ENCODE measurements at places on chromosomes 7 and 10.

DNA sequence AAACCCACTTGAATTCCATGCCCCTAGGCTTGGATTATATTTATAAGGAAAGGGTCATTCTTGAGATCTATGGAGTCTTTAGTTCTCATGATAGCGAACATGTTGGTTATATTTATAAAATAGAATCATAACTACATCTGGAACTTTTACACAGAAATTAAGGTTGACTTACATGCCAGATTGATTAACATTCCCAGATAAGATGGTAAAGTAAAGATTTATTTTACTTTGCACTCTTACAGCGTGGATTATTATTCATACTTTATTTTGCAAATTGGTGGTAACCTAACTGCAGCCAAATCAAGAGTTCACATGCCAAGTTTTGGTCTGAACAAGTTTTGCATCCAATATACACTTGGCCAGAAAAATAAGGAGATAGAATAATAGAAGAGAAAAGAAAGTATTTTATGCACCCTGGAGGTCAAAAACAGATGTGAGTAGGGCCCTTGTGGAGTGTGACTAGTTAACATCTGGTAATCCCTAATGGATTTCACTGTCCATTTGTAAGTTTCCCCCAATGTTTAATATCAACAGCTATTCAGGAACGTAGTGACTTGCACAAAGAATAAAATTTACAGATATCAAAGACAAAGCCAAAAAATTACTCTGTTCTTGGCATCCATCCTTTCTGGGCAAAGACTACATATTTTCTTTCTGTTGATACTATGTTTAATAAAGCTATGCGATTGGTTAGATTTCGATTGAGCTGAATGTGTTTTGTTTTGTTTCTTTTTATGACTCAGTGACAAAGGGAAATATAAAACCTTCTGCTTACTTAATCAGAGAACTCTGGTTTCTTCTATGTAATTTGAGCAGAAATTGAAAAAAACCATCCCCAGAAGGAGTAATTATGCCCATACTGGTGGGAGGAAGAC is 10.1 kb upstream of the TMEM26 start:
- DNase-seq = no peak

- DNase-seq = no peak
These were observed 15.9 kb downstream of the HYCC1 start for GRCh38 chr7:22997871-22998518.

DNA sequence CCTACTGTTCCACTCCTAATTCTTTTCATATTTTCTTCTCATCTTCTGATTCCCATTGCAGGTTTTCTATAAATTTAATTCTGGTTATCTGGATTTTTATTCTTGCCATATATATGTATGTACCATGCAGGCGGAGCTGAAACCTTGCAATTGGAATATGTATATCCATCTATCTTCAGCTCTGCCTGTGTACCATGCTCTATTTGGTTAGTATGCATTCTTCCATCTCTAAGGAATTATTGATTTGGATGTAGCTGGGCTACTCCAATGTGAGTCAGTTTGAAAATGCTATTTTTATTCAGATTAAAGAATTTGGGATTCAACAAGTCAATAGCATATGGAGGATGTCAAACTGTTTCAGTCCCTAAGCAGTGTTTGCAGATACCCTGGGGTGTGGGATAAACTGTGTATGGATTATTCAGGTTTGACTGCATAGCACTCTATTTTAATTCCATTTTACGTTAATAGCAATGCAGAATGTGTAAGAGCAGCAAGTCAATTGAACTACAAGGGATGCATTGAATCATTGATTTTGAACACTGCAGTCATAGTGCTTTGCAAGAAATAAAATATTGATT is 528.1 kb upstream of the FZD8 start:
- DNase-seq = no peak

- peak; percentile 45 for DNase-seq
These were observed 10.4 kb downstream of the TACR2 start for GRCh38 chr10:69406302-69406811.

DNA sequence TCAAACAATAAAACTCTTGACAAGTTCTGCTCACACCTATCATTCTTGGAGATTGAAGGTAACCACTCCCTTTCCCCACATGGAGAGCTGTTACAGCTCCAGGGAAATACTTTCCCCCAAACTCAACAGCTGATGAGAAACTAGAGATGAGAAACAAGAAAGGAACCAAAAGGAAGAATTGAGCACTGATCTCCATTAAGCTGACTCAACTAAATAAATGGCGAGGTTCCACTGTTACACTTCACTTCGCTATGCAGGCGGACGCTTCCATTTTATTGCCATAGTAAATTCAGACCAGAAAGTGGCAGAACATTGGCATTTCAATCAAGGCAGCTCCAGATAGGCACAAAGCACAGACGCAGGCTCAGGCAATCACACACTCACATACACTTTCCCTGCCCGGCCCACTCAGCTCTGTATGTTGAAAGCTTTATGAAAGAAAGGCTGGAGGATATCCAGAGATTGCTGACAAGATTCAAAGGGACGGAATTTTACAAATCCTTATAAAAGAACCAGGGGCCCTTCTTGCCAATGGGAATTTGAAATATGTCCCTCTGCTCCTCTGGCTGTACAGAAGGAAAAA is 11.5 kb upstream of the YAE1 start:
- no peak for DNase-seq

GRCh38 chr7:96184783-96185182 is 137.1 kb downstream of the SLC25A13 start:
- DNase-seq = no peak

GRCh38 chr7:46168671-46169383 is 247.8 kb upstream of the IGFBP3 start:
- DNase-seq = no peak

DNA sequence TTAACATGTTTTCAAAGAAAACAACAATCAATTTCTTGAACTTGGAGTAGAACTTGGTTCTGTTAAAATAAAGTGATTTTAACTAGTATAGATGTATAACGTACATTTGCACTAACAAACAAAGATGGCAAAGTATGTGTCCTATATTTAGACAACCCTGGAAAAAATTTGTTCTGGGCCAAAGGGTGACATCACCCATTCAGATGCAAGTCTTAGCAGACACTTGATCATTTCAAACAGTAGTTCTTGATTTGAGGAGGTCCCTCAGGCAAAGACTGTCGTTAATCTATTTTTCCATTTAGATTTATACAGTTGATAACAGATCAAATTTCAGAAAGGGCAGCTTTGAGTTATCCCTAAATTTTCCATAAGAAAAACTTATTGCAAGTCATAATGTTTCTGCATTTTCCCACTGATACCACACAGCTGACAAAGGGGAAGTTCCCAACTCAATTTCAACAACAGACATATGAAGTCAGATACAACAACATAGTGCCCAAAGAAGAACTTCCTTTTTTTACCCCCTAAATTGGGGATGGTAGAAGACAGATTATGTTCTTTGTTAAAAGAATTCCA is 5.2 kb downstream of the NMT2 start:
- DNase-seq = no peak

DNA sequence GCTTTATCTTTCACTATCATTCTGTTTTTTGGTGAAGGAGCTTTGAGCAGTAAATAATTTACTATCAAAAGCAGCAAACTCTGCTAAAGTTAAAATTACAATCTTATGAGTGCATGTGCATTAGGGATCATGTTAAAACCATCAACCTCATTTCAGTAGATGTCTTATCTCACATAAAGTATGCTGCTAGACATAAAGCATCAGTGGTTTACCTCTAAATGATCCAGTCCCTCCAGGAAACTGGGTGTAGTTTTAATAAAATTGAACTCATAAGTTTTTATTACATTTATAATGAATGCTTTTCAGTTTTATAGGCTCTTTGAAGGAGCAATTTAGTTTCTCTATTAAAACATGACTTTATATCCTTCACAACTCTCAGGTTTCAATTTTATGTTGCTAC is 108.7 kb downstream of the LRRN3 start:
- no peak for DNase-seq

- no peak for DNase-seq
These were observed 87.3 kb downstream of the SEMA3A start for GRCh38 chr7:84107259-84107658.

DNA sequence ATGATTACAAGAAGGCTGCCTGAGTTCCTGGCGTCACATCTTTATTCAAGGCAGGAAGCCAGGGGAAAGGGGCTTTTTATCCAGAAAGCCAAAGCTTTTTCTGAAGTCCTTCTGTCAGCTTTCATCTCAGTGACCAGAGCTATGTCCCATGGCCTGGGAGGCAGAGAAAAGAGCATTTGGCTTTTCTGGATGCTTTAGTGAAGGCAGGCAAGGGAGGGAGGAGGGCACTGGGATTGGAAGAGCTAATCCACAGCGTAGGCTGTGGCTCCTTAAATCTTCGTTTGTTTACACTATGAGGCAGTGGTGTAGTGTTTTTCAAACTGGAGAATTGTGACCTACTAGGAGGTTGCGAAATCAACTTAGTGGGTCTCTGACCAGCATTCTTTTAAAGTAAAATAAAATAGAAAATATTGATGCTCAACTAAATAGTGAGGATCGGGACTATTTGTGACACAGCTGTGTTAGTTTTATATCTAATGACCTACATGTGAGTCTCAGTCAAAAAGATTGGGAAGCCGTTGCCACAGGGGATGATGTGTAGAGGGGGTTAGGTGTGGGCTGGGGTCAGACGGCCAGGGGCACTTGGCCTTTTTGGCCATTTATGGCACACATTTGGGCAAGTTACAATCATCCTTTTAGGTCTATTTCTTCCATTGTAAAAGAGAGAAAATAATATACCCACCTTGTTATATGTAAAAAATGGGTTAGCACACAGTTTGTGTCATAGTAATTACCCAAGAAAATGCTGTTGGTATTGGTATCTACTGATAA is 14.1 kb downstream of the CRYGN start:
- no peak for DNase-seq

DNA sequence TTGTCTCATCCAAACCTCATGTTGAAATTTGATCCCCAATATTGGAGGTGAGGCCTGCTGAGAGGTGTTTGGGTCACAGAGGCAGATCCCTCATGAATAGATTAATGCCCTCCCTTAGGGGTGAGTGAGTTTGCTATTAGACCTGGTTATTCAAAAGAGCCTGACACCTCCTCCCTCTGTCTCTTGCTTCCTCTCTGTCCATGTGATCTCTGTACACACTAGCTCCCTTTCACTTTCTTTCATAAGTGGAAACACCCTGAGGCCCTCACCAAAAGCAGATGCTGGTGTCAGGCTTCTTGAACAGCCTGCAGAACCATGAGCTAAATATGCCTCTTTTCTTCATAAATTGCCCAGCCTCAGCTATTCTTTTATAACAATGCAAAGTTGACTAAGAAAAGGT is 447.1 kb downstream of the MDFIC start:
- DNase-seq = no peak

DNA sequence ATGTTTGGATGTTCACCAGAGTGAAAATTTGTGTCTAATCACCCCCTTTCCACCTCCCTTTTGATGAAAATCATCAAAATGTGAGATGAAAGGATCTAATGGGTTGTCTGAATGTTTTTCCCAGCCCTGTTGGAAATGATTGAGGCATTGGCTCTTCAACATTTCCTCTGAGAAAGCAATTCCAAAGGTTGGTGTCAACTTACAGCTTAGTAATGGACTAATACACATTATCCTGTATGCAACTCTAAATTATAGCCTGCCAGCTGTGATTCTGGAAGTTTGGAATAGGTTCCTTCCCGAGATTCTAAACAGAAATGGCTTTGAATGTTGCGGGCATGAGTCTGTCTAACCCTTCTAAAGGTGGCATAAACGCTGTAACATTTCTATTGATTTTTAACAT is 152.9 kb downstream of the DYNC1I1 start:
- DNase-seq = no peak

DNA sequence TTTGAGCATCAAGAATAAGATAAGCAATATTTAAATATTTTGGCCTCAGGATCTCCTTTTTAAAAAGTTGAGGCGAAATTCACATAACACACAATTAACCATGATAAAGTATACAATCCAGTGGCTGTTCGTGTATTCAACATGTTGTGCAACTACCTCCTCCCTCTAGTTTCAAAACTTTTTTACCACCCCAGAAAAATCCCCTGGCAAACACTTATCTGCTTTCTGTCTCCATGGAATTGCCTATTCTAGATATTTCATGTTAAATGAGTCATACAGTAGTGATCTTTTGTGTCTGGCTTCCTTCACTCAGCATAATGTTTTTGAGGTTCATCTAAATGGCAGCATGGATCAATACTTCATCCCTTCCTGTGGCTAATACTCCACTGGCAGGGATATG is 31.8 kb upstream of the IL15RA start:
- DNase-seq = peak; percentile 82

- no peak for DNase-seq
These were observed 65.4 kb downstream of the FANK1 start for GRCh38 chr10:125961743-125962142.

DNA sequence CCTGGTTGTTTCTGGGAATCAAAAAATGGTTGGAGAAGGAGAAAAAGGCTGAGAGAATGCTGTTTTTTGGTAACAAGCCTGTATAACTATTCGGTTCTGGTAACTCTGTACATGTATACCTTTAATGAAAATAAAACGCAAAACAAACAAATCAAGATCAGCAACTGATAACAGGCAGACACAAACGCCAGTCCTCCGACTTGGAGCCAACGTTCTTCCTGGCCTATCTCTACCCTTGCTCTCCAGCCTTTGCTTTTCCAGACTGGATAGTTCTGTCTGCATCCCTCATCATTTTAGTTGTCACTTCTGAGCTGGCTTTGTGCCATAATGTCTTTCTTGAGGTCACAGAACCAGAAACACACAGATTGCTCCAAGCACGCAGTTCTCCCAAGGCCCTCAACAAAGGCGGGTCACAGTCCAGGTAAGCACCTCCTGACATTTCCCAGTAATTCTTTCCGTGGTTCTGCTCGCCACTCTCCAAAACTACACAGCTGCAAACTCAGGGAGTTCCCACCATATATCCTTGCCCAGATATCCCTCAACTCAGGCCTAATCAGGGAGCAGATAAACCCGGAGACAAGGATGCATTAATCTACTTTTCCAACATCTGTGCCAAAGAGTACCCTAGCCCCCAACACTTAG is 20.2 kb downstream of the HIP1 start:
- no peak for DNase-seq

GRCh38 chr7:50641442-50642405 is 76.5 kb upstream of the DDC start:
- no peak for DNase-seq

GRCh38 chr10:112045938-112046337 is 137.6 kb downstream of the GPAM start:
- no peak for DNase-seq

DNA sequence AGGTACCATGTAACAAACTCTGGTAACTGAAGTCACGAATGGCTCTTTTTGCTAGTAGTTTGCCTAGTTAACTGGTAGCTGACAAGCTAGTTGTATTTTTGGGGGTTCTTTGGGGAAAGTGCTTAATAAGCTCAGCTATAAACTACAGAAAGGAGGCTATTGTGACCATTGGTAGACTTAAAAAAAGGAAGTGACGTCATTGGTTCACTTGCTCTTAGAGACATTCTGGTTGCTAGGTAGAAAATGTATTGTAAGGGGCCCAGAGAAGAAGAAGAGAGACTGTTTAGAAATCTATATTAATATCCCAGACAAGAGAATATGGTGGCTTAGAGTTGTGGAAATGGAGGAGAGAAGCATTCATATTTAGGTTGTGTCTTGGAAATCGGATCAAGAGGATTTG is 103.0 kb downstream of the NXPH1 start:
- DNase-seq = no peak
